ENCODE measurements at places on chromosomes 13 and 19. TPM values are rescaled to one million over a fixed set of nuclear protein-coding genes. Genes with fewer than 3 reads are reported as not detected.

Gene PBX4
- total RNA-seq = 34.1 TPM

Gene IZUMO2
- not detected for total RNA-seq

DNA sequence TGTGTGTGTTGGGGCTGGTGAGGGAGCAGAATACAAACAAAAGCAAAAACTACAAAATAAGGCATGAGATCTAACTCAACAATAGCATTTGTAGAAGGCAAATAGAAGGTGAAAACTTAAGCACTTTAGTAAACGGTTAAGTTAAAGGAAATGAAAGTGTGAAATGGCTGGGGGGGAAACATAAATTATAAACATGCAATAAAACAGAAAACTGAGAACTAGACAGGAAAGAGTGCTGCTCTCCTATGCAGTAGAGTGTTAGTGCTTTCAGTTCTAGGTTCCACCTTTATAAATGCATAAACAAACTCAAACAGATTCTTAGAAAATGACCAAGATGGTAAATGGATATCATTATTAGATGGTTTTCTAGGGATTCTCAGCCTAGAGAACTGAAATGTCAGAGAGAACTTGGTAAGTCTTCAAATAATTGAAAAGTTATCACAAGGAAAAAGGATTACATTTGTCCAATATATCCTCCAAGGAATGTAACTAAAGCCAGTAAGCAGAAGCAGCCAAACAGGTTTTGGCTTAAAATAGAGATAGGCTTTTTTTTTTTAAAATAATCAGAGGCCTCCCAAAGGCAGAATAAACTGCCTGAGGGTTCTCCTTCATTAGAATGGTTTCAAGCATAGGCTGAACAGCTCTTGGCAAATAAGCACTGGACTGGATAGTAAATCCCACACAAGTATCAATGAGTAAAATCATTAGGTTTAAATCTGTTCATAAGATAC is 23.3 kb downstream of the RBM26 start:
- no peak for DNase-seq
- peaks cover 53% of the 10 kb centered on the region for H3K4me1 ChIP-seq
- peak overlapping the region; percentile 64 for H3K27ac ChIP-seq

DNA sequence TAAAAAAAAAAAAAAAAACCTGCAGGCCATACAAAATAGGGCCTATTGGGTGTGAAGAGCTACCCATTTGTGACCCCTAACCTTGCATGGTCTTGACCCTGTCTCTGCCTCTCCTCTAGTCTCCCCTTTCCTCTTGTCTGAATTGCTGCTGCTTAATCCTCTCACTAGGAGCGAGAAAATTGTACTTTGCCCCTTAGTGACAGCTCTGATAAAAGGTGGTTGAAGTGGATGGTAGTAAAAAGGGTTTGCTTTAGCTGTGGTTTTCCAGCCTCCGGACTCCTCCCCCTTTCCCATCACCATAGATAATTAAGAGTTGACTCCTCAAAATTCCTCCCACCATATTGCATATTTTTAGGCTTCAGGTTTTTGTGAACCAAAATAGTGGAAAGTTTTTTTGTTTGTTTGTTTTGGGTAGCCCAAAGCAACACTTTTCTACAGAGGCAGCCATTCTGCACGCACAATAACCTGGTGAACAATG is 23.5 kb downstream of the ACTN4 start:
- DNase-seq = no peak
- no peaks in the 10 kb centered on the region for H3K27me3 ChIP-seq
- peaks cover 83% of the 10 kb centered on the region for H3K4me1 ChIP-seq
- peaks cover 42% of the 10 kb centered on the region for H3K36me3 ChIP-seq

- no peak overlapping the region for H3K4me3 ChIP-seq
- DNase-seq = peak; percentile 29
- no peak overlapping the region for H3K27ac ChIP-seq
- peaks cover 2% of the 10 kb centered on the region for H3K4me1 ChIP-seq
- H3K27me3 ChIP-seq = peaks cover 2% of the 10 kb centered on the region
- no peaks in the 10 kb centered on the region for H3K36me3 ChIP-seq
Measured at GRCh38 chr19:6126335-6126974, 9.0 kb upstream of the ACSBG2 start.

- peak; percentile 19 for DNase-seq
- peaks cover 6% of the 10 kb centered on the region for H3K27me3 ChIP-seq
- H3K4me3 ChIP-seq = no peak overlapping the region
- H3K36me3 ChIP-seq = no peaks in the 10 kb centered on the region
- H3K27ac ChIP-seq = no peak overlapping the region
- H3K4me1 ChIP-seq = no peaks in the 10 kb centered on the region
Measured at GRCh38 chr13:48594096-48594815, 59.5 kb upstream of the CYSLTR2 start.

- peak overlapping the region; percentile 89 for H3K27ac ChIP-seq
- H3K4me1 ChIP-seq = peaks cover 41% of the 10 kb centered on the region
- no peaks in the 10 kb centered on the region for H3K27me3 ChIP-seq
Measured at GRCh38 chr13:94595001-94595949, 677 bp downstream of the TGDS start.

- peak overlapping the region; percentile 88 for H3K4me3 ChIP-seq
- H3K4me1 ChIP-seq = peaks cover 35% of the 10 kb centered on the region
- no peak for DNase-seq
- H3K36me3 ChIP-seq = peaks cover 63% of the 10 kb centered on the region
- H3K27me3 ChIP-seq = no peaks in the 10 kb centered on the region
- peak overlapping the region; percentile 95 for H3K27ac ChIP-seq
Measured at GRCh38 chr19:58277748-58278540, 811 bp upstream of the ZNF8 start.

GRCh38 chr13:71860547-71861138 is 6.4 kb downstream of the DACH1 start:
- peaks cover 9% of the 10 kb centered on the region for H3K4me1 ChIP-seq
- peaks cover 29% of the 10 kb centered on the region for H3K27me3 ChIP-seq
- H3K27ac ChIP-seq = no peak overlapping the region
- DNase-seq = no peak

- no peaks in the 10 kb centered on the region for H3K4me1 ChIP-seq
- H3K36me3 ChIP-seq = peaks cover 4% of the 10 kb centered on the region
- no peak for DNase-seq
- no peaks in the 10 kb centered on the region for H3K27me3 ChIP-seq
- H3K27ac ChIP-seq = no peak overlapping the region
- no peak overlapping the region for H3K4me3 ChIP-seq
Measured at GRCh38 chr13:97353927-97354675, 79.9 kb upstream of the RAP2A start.

- H3K36me3 ChIP-seq = no peaks in the 10 kb centered on the region
- no peaks in the 10 kb centered on the region for H3K27me3 ChIP-seq
- no peak overlapping the region for H3K4me3 ChIP-seq
- H3K4me1 ChIP-seq = no peaks in the 10 kb centered on the region
- DNase-seq = no peak
- no peak overlapping the region for H3K27ac ChIP-seq
Measured at GRCh38 chr13:72145383-72145782, 278.4 kb upstream of the DACH1 start.

Data from activated CD8-positive, alpha-beta T cell treated with anti-CD3 and anti-CD28 coated beads, Interleukin-2, amount 10 ng/mL, durations not matched to agents 7 days and 5 days (primary cell).